ENCODE measurements at places on chromosomes 7 and 10.

GRCh38 chr7:66871076-66871475 is 49.9 kb upstream of the TMEM248 start:
- no peak for DNase-seq

GRCh38 chr10:76229341-76229740 is 797.9 kb downstream of the LRMDA start:
- DNase-seq, result no peak

DNA sequence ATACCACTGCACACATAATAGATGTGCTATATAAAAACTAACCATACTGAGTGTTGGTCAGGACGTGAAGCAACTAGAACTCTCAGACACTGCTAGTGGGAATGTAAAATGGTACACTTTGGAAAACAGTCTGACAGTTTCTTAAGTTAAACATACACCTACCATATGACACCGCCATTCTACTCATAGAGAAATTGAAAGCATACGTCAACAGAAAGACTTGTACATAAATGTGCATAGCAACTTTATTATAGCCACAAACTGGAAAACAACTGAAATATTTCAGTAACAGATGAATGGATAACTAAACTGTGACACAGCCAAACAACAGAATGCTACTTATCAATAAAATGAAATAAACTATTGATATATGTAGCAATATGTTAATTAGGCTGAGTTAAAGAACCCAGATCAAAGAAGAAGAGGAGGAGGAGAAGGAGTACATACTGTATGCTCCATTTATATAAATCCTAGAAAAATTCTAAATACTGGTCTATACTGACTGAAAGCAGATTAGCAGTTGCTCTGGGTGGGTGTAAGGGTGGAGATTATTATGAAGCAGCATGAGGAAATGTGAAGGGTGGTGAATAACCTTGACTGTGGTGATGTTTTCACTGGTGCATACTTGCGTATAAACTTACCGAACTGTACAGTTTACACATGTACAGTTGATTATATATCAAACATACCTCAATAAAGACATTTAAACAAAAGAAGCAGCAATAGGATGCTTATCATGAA is 48.6 kb downstream of the ARHGAP21 start:
- no peak for DNase-seq

GRCh38 chr10:62853710-62854109 is 37.5 kb upstream of the EGR2 start:
- DNase-seq, result peak; percentile 72

DNA sequence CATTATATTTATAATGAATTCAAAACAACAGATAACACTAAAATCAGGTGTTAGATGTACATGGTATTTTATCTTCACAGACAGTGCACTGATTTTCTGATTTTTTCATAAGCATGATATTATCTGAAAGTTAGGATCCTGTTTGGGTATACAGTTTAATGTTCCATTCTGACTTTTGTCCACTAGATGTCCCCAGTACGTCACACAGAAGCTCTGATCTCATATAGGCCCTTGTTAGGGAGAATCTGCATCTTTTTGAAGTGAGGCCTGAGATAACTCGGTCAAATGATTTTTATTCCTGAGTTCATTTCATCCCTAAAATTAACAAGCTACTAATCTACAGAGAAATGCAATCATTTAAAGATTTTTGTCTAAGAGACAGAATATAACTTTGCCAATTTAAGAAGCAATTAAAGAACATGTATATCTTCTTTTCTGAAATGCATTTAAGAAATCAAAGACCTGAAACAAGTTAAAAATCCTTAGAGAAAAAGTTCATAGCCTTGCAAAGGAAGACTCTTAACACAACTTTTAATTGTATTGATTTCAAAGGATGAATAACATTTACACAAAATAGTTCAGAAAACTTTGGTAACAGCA is 72.0 kb upstream of the TES start:
- peak; percentile 73 for DNase-seq

DNA sequence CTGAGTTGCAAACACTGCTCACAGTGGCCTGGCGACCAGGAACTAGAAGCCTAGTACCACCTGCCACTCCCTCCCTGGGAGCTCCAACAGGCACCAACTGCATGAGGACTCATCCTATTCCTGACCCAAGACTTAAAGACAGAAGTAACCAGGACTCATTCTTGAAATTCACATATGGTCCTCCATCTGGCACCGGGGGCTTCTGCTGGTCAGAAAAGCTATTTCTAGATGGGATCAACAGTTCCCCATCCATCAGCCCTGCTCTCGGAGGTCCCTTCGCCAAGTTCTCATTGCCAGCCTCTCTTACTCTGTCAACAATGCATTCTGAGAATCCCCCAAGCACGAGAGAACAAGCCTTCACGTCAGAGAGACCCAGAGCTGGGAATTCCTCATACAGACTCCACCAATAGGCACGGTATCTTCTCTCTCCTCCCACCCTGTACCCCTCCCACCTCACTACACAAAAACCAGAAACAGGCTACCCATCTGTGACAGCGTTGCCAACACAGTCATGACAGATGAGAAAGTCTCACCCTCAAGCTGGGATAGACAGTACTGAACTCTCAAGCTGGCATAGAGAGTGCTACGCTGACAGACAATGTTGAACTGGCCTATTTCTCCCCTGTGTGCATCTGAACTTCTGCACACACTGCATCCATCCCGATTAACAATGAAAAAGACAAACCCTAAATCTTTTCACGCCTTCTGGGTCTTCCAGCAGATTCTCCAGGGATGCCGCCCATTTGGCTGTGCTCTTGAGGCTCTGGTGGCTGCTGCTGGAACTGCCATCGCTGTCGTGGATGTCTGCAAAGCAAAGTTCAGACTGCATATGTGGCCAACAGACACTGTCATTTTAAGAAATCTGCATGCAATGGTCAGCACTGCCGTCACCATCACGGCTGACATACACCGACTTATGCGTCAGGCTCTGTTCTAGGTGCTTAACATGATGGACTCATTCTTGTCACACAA is 15.6 kb downstream of the RGS10 start:
- DNase-seq, result no peak

GRCh38 chr7:66157060-66157459 is 42.4 kb downstream of the CRCP start:
- no peak for DNase-seq

DNA sequence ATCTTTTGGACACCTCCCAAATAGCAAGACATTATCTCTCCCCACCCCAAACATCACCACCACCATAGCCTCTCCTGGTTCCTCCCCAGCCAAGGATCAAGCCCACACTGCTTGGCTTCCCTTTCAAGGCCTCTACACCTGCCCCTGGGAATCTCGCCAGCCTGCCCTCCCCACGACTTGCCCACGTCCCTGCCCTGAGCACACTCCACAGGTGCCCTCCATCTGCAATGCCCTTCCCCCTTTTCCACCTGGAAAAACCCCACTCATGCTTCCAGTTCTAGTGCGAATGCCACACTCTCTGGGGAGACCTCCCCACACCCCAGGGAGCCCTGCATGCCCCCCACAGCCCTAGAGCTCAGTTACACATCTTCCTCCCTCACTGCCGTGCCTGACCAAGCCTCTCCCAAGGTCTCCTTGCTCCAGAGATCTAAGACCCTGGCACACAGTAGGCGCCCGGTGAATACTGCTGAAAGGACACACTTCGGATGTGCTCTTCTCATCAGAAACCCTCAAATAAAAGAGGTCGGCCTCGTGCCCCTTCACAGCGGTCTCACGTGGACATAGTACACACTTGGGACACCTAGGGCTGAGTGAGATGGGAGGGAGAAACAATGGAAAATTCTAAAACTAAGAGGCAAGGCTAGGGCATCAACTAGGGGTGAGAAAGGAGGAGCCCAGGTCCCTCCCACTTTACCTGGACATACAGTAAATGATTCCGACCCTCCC is 91.4 kb downstream of the DLG5 start:
- DNase-seq, result no peak

DNA sequence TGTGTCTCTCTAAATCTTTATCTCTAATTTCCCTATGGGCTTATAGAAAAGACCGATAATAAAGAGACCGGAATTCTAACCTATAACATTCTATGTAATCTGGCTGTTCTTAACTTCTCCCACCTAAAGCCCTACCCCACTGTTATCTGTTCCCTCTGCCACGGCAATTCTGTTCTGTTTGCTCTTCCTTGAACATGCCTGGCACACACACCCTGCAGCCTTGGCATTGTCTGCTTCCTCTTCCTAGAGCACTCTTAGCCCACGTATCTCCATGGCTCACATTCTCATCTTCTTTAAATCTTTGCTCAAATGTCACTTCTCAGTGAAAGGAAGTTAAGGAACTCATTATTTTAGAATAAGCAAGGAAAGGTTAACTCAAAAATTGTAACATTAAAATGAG is 309.2 kb downstream of the GPR158 start:
- no peak for DNase-seq

GRCh38 chr7:1640376-1641172 is 29.5 kb upstream of the ELFN1 start:
- no peak for DNase-seq

GRCh38 chr10:102597131-102597991 is 46.9 kb upstream of the TRIM8 start:
- DNase-seq, result peak; percentile 34

GRCh38 chr10:100569687-100570481 is 34.1 kb downstream of the HIF1AN start:
- DNase-seq, result no peak

- DNase-seq, result no peak
Observed at GRCh38 chr7:53719122-53719521, 683.7 kb downstream of the POM121L12 start.

- no peak for DNase-seq
Observed at GRCh38 chr7:92699966-92700514, 109.8 kb upstream of the FAM133B start.

DNA sequence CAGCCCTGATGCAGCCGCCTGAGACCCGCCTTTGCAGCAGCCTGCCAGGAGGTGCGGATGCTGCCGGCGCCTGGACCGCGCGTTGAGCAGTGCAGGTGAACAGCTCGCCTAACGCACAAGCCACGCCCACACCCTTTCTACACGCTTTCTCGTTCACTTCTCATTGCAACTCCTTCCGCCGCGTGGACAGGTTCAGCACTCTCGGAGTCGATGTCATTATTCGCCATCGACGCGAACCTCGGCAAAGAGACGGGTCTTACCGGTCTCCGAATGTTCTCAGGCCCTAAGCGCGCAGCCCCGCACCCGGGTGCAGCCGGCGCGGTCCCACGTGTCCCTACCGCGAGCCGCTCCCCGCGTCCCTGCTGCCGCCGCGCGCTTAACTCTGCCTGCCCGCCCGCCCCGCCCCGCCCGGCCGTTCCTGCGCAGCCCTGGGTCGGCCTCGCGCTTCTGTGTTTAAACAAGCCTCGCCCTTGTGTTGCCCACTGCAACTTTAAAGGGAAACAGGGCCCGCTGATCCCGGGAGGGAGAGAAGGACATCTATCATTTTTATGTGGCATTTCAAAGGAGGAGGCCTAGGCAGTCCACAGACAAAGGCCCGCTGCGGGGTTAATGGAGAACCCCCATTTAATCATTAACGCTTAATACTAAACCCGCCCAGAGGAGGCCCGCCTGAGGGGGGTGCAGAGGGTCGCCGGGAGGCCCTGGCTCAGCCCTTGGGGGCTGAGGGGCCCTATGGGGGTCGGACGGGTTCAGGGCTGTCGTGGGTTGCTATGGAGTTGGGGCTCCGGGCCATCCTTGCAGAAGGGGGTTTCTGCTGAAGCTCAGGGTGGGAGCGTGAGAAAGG is 128.5 kb downstream of the WDR11 start:
- DNase-seq, result no peak

- no peak for DNase-seq
Observed at GRCh38 chr7:39300276-39300675, 265.9 kb upstream of the YAE1 start.

DNA sequence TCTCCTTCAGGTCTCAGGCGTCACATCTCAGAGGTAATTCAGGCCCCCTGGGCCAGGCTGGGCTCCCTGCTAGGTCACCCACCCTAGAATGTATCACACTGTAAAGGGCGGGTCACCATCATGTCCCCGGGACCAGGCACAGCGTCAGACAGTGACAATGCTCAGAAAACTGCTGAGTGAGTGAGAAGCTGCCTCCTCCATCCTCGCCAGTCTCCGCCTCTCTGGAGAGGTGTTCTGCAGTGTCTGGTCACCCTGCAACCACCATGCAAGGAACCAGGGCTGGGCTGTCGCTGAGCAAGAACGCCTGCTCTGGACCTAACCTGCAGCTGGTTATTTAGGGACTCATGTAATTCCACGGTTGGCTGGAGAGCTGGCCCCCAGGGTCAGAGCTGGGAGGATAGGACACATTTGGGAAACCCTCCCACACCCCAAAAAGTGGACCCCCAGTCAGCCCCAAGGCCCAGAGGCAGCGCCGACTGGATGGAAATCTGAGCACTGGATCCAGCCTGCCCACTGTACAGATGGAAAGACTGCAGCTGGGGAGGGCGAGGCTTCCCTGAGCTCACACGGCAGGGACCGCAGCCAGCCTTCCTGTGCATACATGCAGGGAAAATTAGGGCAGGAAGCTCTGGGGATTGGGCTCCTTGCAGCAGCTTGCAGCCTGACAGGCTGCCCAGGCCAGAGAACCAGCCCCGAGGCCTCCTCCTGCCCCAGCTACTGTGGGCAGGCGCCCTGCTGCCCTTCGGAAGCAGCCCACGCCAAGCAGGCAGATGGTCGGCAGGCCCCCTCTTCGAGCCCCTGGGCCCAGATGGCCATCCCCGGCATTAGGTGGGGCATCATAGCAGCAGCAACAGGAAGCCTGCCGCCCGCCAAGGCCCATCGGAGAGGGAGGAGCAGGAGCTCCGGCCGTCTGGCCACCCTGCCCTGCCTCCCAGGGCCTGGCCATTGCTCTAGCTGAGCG is 105.4 kb upstream of the ZMIZ1 start:
- DNase-seq, result no peak

DNA sequence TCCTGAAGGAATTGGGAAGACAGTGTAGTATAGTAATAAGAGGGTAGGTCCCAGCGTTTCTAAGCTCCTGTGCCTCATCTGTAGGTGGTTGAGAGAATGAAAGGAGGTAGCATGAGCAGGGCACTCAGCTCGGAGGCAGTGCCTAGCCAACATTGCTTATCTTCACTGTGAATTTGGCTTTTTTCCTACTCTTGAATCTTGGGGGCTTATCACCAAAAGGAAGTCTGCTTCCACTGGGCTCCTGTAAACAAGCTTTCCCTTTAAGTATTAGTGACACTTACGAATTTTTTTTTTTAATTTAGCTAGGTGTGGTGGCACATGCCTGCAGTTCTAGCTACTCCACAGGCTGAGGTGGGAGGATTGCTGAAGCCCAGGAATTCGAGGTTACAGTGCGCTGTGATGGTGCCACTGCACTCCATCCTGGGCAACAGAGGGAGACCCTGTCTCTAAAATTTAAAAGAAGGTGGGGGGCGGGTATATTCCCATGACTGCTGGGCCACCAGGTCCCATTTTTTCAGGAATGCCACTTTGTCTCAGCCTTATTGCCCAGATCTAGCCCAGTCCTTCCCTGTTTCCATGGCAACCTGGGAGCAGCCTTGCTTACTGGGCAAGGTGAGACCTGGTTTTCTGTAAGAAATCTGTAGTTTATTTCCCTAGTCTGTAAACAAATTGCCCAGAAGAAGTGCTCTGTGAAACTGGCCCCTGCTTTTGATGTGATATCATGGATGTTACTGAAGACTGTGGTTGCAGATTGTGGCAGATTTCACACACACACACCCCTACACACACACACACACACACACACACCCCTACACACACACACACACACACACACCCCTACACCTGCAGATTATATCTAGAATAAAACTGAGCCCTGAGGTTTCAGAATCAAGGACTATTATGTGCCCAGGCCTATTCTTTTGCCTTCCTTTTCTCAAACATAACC is 19.4 kb downstream of the OGDH start:
- no peak for DNase-seq

- DNase-seq, result peak; percentile 30
Observed at GRCh38 chr10:131786756-131787605, 113.8 kb upstream of the PPP2R2D start.

- no peak for DNase-seq
Observed at GRCh38 chr7:131604841-131605279, 48.4 kb upstream of the PODXL start.
